Frontal cortex (tissue), 4 donors: ENCODE measurements at places on chromosomes 5 and 9. TPM values are rescaled to one million over a fixed set of nuclear protein-coding genes. Genes with fewer than 3 reads are reported as not detected.
A peak's percentile ranks its signal among the peaks of the same experiment; 100 is the strongest.

The NME5 gene
- 13.0 TPM for total RNA-seq

The GPBP1 gene
- 154 TPM for total RNA-seq

The SLC25A2 gene
- total RNA-seq: not detected

The LTC4S gene
- 1.6 TPM for total RNA-seq

- no peak for DNase-seq
Measured at GRCh38 chr5:90550963-90551362, 7.6 kb upstream of the ADGRV1 start.

GRCh38 chr5:146047396-146047795 lies 58.0 kb downstream of the PLAC8L1 start:
- DNase-seq: no peak

- no peak for DNase-seq
Measured at GRCh38 chr9:75855509-75855908, 35.0 kb upstream of the PCSK5 start.

- peak; percentile 96 for DNase-seq
Measured at GRCh38 chr5:177116631-177117373, 16.8 kb upstream of the NSD1 start.

- DNase-seq: no peak
Measured at GRCh38 chr5:42612750-42613366, 143.8 kb upstream of the CCDC152 start.

GRCh38 chr9:115944166-115944948 lies 209.2 kb upstream of the PAPPA start:
- no peak for DNase-seq

DNA sequence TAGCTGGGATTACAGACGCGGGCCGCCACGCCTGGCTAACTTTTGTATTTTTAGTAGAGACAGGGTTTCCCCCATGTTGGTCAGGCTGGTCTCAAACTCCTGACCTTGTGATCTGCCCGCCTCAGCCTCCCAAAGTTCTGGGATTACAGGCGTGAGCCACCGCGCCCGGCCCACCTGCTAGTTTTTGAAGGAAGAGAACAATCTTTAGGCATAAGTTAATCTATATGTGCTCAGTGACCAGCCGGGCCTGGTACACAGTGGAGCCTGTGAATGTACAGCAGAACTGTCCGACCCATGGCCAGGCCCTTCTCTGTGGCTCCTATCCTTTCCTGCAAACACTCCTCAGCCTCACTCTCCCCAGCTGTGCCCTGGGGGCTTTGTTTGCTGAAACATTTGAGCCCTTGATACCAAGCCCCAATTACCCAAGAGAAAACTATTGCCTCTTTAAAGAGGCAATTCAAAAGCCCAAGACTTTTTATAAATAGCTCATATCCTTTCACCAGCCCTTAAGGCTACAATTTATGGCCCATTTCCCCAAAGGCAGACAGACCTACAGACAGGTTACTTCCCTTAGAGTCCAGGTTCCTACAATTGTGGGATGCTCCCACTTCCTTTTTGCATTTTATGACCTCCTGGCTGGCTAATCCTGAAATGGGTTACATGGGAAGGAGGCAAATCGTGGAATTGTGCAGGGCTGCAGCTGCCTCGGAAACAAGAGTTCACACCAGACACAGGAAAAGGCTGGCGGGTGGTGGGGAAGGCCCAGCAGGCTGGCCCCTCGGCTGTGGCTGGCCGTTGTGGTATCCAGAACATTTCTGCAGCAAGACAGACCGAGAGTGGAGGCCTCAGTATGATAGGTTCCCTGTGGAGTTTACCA lies 37.5 kb downstream of the SPRY4 start:
- DNase-seq: no peak

DNA sequence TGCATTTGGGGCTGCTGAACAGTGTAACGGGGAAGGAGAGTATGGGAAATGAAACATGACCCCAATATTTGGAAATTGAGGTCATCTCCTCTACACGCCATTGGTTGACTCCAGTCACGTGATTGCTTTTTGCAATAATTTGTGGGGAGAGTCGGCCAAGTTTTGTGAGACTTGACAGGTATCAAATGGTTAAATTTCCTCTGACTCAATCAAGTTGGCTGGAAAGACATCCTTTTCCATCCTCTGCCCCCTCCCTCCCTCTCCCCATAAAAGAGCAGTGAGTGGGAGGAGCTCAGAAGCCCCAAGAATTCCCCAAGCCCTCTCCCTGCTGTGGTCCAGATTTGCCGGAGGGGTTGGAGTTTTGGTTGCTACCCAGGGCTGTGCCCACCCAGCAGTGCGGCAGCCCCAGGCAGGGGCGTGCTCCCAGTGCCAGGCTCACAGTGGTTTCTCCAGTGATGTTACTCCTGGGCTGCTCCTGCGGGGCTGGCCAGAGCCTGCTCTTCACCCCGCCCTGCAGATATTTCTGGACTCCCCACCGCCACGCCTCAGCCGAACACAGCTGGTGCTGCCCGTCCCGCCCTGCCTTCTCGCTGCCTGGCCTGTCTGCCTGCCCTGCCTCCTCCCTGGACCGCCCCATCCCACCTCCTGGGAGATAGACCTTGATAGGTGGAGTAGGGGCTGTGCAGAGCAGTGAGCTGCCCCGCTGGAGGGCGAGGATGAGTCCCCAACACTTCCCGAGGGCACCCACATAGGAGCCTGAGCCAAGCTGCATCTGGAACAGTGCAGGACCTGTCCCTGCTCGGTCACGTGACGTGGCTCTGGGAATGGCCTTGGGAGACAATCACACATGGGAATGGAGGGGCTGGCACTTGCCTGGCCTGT lies 3.4 kb downstream of the COL5A1 start:
- DNase-seq: peak; percentile 44

DNA sequence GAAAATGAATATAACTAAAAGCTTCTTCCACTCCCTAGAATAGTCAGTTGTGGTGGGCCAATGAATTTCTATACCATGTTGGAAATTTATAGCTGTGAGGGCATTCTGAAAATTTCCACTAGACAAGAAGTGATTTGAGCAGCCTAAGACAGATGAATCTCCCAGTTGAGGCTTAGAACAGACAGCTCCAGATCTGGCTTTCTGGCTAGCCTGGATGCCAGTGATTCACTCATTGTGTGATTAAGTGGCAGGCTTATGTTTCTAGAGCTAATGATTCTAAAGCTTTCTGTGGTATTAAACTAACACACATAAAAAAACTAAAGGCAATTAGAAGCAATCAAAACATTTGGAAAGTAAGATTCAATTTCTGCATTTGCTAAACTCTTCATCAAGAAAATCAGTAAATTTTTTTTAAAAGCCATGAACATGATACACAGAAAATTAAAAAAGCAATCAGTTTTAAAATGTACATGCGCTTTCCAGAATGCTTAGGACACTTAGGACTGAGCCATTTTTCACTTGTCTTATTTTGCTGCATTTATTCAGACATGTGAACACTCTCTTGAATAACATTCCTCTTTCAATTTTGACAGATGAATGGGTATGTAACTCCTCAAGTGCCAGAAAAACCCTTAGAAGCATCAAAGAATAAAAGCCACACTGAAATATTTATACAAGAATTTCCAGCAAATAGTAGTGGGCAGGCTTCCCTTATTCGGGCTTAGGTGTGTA lies 100.5 kb upstream of the GNAQ start:
- no peak for DNase-seq

GRCh38 chr5:151222790-151223446 lies 974 bp downstream of the CCDC69 start:
- no peak for DNase-seq

- no peak for DNase-seq
Measured at GRCh38 chr9:20477940-20478620, 144.2 kb downstream of the MLLT3 start.

DNA sequence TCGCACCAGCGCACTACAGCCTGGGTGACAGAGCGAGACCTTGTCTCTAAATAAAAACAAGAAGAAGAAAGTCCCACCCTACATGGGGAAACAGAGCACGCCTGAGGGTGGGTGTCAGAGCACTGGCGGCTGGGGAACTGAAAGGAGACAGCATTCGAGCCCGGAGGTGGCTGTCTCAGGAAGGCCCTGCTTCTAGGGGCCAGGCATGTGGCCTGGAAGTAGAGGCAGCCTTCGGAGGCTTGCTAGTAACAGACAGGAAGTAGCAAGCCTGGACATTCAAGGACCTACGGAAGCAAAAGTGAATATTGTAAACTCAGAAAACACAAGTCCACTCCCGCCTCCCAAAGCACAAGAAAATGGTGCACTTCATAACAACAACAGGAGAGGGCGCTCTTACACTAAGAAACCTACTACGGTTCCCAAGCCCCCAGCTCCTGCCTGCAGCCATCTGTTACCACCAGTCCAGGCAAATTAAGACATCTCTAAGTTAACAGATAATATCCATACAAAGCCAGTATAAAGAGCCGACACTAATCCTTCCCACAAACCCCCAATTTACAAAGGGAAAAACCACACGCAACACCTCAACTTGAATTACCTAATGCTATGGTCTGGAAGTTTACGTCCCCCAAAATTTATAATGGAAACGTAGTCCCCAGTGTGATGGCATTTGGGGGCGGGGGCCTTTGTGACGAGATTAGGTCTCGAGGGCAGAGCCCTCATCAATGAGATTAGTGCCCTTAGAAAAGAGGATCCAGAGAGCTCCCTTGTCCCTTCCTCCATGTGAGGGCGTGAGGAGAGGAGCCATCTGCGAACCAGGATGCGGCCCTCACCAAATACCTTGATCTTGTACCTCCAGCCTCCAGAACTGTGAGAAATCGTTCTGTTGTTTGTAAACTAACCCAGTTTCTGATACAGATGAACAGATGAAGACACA lies 7.7 kb downstream of the RASGEF1C start:
- no peak for DNase-seq

- DNase-seq: no peak
Measured at GRCh38 chr9:105007143-105007542, 79.2 kb upstream of the ABCA1 start.

DNA sequence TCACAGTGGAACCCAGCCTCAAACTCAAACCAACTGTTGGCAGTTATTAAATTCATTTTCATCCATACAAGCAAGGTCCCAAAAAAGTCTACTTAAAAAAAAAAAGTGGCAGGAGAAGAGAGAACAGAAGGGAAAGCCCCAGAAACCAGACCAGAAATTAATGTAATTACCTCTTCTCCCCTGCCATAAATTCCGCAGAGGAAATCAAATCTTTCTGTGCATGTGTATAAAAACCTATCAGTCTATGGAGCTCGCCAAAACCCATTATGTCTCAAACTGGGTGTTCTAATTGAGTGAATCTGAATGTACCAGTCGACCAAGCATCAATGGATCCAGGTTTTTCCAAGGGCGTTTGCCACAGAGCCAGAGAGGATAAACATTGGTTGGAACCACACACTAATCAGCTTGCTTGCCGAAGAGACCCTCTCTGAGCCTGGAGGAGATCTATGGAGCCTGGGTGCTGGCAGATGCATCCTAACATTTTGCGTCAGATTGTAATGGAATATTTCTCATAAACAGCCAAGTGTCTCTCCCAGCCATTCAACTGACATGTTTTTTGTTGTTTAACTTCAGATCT lies 7.9 kb upstream of the HAND1 start:
- DNase-seq: no peak

DNA sequence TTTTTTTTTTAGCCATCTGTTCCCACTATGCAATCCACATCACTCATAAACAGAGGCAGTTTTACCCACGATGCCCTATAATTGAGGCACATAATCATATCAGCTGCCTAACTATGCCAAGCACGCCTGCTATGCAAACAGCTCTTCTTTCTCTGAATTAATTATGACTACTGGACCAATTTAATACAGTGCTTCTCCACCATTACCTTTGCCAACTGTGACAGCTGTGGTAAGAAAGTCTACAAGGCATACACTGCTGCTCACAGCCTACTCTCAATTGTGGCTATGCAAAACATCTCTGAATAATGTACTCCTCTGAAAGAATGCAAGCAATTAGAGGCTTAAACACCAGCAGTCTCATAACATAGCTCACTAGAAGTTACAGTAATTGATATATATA lies 97.1 kb downstream of the DTWD2 start:
- no peak for DNase-seq

DNA sequence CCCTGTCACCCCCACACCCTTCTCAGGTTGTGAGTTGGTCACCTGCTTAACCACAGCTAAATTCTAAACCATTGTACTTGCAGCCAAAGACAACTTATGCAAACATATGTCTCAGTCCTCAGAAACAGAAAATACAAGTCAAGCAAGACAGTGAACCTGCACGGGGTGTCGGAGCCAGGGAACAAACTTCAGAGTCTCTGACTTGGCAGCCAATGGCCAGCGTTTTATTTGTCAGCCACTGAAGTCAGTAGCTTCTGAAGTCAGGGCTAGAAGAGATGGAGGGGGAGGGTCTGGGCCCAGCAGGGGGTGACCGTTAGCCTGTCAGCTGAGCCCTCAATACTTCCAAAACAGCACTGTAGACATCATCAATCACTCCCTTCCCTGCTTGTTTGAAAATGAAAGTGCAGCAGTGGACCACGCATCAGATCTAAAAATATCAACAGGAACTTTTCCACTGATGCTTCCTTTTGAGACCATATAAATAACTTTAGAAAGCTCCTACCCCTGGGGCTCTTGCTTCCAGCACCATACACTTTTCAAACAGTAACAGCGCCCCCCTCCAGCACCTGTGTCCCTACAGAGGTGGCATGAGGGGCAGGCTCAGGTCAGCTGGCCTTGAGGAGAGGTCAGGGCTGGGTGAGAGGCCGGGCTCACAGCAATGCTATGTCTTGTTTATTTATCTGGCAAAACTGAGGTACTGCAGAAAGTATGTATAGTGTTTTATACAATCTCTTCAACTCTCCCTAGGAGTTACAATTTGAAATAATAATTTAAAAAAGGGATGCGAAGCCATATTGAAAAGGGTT lies 142.5 kb downstream of the ACER2 start:
- DNase-seq: no peak

DNA sequence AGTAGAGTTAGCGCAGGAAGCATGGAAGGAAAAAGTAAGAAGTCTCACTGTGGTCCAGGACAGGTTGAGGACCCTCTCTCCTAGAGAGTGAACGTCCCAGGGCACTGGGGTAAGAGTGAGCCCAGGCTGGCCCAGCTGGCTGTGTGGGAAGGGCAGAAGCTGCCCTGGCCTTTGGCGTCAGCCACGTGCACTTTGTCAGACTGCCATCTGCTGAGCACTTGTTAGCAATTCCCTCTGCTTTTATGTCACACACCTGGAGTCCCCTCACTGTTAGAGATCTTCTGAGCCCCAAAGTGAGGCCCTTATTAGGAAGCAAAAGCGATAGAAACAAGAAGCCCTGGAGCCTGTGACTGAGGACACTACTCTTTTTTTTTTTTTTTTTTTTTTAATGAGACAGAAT lies 79.1 kb downstream of the UGCG start:
- DNase-seq: no peak

DNA sequence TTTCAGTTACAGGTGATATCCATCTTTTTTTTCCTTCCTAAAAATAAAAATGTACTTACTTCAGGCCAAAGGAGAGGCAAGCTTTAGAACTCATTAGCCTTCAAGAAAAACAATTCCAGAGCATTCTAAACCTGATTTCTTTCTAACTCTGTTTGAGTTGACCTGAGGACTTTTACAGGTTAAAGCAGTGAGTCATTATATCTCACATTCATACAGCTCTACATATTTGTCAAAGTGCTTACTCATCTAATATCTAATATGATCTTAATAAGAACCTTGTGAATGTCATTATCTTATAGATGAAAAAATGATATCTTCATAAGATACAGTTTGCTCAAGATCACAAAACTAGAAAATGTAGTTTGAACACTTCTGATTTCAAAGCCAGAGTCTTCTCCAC lies 149.2 kb upstream of the CDKN2B start:
- DNase-seq: no peak

GRCh38 chr5:40578501-40579451 lies 100.9 kb upstream of the PTGER4 start:
- no peak for DNase-seq
